ENCODE measurements at places on chromosomes 5 and 9.
A peak's percentile ranks its signal among the peaks of the same experiment; 100 is the strongest.

- DNase-seq = no peak
Observed at GRCh38 chr9:101590901-101591300, 3.9 kb downstream of the PPP3R2 start.

DNA sequence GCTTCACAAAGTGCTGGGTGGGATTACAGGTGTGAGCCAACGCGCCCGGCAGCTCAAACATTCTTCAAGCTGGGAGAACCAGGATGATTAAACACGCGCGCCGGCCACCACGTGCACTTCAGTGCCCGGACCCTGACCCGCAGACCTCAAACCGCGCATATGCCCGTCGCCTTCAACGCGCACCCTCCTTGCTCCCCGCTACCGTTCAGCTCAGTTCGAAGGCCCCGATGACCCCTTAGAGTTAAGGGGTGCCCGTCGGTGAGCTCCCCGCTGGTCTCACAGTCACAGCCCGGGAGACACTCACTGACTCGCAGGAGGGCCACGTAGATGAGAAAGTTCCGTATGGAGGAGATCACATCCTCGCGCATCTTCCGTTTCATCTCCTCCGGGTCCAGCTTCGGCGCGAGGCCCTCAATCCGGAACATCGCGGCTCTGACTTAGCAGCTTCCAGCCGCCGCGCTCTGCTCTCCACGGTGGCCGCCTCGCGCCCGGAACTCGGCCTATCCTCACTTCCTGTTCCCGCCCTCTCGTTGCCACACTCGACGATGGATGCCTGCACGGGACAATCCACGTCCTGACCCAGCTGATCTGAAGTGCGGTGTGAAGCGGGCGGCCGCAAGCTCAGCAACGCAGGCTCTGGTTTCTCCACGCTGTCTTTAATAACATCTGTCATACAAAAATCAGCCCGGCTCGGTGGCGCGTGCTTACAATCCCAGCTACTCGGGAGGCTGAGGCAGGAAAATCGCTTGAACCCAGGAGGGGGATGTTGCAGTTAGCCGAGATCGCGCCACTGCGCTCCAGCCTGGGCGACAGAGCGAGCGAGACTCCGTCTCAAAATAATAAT is at the start of gene TOMM5:
Gene TOMM5 (minus strand): TSS at position 490 of the 844 bp plus-strand sequence. CDS start 65 bp downstream, at position 425.
- peak; percentile 91 for DNase-seq

DNA sequence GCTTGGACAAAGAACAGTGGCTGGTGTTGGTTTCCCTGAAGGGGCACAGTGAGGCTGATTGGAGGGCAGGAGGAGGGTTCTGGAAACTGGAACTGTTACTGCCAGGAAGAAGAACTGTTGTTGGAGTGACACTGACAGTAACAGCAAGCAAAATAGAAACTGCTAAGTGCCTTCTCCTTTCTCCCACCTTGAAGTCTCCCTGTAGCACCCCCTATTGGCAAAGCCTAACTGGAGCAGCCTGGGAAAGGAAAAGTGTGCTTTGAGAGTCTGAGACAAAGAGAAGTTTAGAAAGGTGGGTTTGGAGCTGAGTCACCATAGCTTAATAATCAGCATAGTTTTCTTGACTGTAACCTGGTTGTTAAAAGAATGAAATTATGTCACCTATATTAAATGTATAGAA is 2.5 kb upstream of the TMEM174 start:
- peak; percentile 26 for DNase-seq

DNA sequence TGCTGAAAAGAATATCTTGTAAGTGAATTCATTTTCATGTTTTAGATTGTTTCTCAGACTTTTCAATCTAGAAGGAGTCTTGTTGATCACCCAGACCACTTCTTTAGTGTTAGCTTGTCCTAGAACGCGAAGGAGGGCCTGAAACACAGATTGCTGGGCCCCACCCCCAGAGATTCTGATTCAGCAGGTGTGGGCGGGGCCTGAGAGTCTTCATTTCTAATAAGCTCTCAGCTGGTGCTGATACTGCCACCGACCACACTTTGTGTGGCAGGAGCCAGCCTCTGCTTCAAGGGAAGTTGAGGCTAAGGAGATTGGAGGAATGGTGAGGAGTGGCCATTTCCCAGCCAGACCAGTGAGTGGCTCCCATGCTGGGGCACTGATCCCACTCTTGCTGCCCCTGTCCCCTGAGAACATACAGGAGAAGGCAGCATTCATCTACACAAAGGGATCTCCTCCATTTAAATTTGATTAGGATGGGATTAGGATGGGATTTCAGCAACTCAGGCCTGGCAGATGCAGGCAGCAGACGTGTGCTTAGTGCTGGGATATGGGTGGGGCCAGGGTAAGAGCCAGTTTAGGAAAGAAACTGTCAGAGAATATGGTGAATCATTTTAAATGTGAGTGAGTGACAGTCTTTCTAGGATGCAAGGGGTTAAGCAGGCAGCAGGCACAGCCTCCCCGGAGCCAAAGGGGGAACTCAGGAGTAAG is 35.9 kb downstream of the ZNF618 start:
- no peak for DNase-seq

DNA sequence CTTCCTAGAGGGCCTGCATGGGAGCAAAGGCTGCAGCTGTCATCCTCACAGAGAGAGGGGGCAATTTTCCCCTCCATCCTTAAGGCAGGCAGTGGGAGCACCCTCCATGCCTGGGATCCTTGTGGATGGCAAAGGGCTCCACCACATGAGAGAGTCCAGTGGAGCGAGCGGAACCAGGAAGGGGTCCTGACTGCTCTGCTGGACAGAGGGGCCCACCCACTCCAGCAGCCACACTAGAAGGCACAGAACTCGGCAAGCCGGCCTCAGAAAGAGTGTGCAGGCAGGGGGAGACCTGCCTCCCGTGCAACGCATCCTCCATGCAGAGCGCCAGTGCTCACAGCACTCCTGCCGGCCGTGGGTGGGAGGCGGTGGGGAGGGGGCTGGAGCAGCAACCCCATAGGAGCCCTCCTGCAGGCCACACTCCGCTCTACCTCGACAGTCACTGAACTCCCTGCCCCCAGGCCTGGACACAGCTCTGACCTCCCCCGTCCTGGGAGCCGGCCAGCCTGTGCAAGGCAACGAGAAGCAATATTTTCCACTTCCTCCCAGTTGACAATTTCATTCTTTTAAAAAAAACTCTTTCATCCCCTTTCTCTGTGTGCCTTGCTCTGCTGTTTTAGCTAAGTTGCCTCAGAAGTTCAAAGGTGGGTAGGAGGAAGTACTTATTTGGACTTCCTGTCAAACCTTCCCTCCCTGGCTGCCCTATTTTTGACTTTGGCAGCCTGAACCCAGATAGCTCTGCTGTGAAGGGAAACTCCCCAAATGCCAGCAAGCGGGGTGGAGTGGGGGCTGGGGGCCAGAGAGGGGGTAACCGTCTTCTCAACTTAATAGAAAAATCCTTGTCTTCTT is 5.3 kb upstream of the LCP2 start:
- peak; percentile 68 for DNase-seq

- DNase-seq = no peak
Observed at GRCh38 chr5:143004361-143005145, 234.4 kb downstream of the ARHGAP26 start.

Data from immature natural killer cell (primary cell).